ENCODE measurements at places on chromosomes 7 and 10. TPM values are rescaled to one million over a fixed set of nuclear protein-coding genes. Genes with fewer than 3 reads are reported as not detected.

DNA sequence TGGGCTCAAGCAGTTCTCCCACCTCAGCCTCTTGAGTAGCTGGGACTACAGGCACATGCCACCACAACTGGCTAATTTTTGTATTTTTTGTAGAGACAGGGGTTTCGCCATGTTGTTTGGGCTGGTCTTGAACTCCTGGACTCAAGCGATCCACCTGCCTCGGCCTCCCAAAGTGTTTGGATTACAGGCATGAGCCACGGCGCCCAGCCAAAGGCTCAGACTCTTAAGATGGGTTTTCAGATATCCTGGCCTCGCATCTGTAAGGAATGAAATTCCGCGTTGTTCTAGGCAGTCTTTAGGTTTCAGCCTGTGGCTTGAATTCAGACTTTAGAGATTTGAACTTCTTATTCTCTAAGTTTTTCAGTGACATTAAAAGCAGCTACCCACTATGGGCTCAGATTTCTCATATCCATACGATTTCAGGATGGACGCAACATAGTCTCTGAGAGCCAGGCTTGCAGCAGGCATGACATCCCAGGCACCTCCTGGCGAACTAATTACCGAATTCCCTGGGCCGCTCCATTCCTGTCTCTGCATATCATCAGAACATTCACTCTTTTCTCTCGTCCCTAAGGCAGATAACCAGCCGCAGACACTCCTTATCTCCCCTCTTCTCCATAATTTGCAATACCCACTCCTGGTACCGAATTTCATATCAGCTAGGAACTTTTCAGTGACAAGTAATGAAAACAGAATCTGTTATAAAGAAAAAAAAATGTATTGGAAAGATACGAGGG, 29.7 kb downstream of the IL15RA start:
- H3K36me3 ChIP-seq: no peaks in the 10 kb centered on the region
- no peaks in the 10 kb centered on the region for H3K27me3 ChIP-seq
- DNase-seq: no peak
- H3K4me3 ChIP-seq: no peak overlapping the region
- no peak overlapping the region for H3K27ac ChIP-seq

GRCh38 chr10:65847436-65848230, 1078.2 kb upstream of the LRRTM3 start:
- no peak overlapping the region for H3K4me3 ChIP-seq
- H3K4me1 ChIP-seq: no peaks in the 10 kb centered on the region
- H3K36me3 ChIP-seq: no peaks in the 10 kb centered on the region
- no peak overlapping the region for H3K27ac ChIP-seq
- DNase-seq: no peak

The RPEL1 gene
- not detected for total RNA-seq

The PROSER2 gene
- 3.4 TPM for total RNA-seq

The FAM25G gene
- total RNA-seq: not detected

Data from gastrocnemius medialis (tissue), 4 donors.